ENCODE measurements at places on chromosomes 5 and 9.
A peak's percentile ranks its signal among the peaks of the same experiment; 100 is the strongest.

GRCh38 chr5:175596761-175597189 is 61.1 kb upstream of the HRH2 start:
- DNase-seq, result no peak

DNA sequence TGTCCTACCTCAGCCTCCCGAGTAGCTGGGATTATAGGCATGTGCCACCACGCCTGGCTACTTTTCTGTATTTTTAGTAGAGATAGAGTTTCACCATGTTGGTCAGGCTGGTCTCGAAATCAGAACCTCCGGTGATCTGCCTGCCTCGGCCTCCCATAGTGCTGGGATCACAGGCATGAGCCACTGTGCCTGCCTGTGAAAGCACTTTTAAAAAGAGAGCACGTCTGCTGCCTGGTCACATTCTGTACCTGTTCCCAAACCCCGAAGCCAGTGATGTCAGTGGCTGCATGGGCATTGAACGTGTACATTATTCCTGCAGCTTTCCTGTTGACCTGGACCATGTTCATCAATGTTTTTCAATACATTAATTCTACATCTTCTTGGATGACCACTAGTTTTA is 35.1 kb upstream of the SIMC1 start:
- no peak for DNase-seq

DNA sequence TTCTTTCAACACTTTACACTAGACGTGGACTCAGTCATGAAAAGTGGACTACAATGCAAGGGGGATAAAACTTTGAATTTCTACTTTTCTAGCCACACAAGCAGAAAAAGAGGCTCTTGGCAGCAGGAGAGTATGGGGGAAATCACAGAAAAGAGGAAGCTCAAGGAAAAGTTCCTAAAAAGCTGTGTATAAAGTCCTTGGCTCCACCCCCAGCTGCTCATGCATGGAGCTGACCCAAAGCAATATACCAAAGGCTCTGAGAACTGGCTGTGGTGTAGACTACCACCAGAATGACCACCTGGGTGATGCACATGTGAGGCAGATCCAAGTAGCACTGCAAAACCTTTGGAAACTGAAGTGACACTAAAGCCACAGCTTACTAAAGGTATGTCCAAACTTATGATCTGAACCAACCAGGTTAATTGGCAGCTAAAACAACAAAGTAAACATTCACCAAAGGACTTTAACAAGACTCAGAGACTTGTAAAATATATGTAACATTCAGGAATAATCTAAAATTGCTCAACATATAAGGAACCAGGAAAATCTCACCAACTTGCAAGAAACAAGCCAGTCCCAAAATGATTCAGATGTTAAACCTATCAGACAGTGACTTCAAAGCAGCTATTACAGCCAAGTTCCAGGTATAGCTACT is 55.5 kb upstream of the RASGRF2 start:
- DNase-seq, result no peak

- no peak for DNase-seq
These were observed 122.3 kb upstream of the CDH10 start for GRCh38 chr5:24767086-24767485.

DNA sequence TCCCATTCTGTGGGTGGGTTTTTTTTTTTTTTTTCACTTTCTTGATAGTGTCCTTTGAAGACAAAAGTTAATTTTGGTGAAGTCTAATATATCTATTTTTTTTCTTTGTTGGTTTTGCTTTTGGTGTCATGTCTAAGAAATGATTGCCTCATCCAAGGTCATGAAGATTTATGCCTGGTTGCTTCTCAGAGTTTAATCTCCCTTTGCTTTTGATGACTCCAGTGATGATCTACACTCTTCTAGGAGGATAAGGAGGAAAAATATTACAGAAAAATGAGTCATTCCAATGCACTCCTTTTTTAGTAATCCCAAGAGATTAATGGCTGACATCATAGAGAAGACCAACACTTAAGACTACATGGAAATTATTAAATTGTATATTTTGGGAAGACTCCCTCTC is 79.7 kb upstream of the ICE1 start:
- DNase-seq, result no peak

GRCh38 chr5:16666883-16667398 is 50.1 kb upstream of the RETREG1 start:
- DNase-seq, result no peak

DNA sequence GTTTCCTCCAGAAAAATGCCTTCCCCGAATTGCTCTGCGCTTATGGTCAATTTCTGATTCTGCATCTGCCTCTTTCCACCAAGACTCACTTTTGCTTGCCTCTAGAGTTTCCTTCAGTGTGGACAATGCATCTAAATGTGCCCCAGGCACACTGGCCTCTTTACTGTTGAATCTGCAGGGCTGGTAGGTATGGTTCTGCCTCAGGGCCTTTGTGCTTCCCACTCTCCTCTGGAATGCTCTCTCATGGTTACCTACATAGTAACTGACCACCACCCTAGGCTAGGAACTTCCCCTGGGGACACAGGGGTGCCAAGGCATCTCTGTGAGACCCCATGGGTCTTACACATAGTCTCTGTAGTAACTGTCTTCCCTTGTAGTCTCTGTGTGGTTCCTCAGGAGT is 1258.6 kb downstream of the CDH12 start:
- DNase-seq, result no peak

GRCh38 chr9:108759399-108759798 is 96.4 kb downstream of the ACTL7B start:
- DNase-seq, result no peak

DNA sequence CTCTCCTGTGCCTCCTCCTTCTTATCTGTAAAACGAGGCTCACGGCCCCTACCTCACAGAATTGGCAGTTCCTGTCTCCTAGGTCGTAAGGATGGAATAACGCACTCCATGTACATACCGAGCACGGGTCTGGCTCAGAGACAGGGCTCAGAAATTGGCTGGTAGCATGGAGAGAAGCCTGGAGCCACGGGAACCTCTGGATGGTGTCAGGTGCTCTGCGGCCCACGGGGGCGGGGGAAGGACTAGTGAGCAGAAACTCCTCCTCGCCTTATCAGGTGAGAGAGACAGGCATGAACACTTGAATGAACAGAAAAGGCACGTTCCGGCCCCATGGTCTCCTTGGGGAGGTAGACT is 15.4 kb upstream of the C5orf47 start:
- DNase-seq, result no peak

- DNase-seq, result no peak
These were observed 694.3 kb downstream of the NR2F1-AS1 start for GRCh38 chr5:92886751-92887150.

GRCh38 chr5:43571237-43571636 is 14.4 kb upstream of the PAIP1 start:
- DNase-seq, result no peak

GRCh38 chr9:105672711-105673234 is 10.5 kb downstream of the TAL2 start:
- no peak for DNase-seq

GRCh38 chr5:124550731-124551130 is 195.7 kb downstream of the ZNF608 start:
- no peak for DNase-seq

DNA sequence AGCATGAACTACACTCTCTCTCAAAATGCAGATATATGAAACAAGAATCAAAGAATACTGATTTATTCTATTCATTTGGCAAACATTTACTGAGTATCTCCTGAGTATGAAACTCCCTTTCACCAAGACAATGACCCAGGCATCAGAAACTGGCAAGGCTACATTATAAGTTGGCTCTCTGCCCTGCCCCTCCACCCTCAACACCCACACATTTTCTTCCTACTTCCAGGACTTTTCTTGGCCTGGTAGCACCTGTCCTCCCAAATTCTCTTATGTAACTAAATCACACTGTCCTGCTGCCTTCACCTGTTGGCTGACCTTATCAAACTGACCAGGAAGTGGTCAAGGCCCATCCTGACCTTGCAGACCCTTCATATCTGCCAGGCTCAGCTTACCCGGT is 3.5 kb downstream of the RASEF start:
- no peak for DNase-seq

- no peak for DNase-seq
These were observed 208.3 kb upstream of the VLDLR start for GRCh38 chr9:2413160-2413805.

GRCh38 chr5:57492632-57493031 is 10.0 kb upstream of the ACTBL2 start:
- DNase-seq, result no peak

DNA sequence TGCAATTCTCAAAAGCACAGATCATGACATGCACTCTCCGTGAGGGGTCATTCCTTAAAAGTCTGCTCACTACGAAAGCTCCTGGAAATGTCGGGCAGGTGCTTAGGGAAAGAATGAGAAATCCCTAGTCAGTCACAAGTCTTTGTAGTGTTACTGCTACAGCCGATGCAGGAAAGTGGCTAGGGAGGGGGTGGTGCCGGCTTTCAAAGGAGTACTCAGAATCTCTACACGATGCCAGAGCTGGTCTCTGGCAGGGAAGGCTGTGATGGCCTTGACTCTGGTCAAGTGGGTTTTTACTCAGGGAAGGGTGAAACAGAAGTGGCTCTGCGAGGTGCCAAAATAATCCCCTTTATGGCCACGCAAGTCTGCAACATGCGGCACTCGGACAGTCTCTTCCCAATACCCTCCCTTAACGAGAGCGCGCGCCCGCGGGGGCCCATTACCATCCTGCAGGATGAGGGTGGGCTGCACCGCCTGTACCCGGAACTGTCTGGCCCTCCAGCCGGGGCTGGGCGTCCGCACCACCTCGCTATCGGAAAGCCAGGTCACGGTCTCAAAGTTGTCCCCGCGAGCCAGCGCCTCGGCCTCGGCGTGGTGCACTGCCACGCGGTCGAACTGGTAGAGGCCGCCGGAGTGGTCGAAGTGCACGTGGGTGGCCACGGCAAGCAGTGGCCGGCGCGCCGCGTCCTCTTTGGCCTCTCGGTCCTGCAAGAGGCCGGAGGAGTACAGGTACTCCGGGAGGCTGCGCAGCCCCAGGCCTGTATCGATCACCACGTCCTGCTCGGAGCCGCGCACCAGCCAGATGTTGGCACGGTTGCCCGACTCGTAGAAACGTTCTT is 956 bp downstream of the MBLAC2 start:
- DNase-seq, result peak; percentile 53
